NCI-H460 (cell line): ENCODE measurements at places on chromosomes 12 and 14.

DNA sequence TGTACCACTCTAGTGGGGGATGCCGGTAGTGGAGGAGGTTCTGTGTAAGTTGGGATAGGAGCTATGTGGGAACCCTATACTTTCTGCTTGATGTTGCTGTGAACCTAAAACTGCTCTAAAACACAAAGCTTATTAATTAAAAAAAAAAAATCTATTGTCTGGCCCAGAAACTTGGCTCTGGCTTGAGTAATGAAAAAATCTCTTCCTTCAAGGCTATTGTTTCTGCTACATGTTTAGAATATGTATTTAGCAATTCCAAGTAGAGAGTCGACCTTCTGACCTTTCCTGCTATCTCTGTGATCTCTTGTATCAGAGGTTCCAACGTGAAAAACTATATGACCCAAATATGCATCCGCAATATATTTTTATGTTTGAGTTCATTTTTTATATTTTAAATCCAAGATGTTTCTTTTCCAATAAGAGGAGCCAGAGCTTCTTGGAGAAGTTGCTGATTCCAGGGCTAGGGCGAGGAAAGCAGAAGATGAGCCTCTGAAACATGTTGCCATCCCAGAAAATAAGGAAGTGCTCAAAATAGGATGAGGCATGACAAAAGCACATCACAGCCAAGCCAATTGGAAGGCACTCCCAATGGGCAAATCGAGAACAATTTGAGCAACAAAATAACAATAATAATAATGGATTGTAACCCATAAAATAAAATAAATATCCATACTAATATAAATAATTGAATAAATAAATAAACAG is 184.6 kb upstream of the TMEM260 start:
- no peak for DNase-seq

DNA sequence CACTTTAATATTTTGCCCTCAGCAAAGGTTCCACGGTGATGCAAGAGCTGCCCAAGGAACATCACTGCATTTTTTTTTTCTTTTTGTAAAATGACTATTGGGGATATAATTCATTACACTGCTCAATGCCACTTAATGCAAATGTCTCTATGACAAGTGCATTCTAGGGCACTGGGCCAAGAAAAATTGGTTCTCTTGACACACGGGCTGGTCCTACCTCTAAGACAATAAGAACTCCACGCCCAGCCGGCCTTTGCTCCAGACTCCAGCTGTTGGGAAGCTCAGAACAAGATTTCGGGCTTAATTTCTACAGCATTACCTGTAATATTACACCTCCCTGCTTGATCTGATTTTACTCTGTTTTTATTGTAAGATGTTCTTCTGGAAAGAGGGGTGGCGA is 48.8 kb upstream of the VRK1 start:
- DNase-seq: no peak

GRCh38 chr12:497501-498160 is 37.9 kb downstream of the B4GALNT3 start:
- no peak for DNase-seq

DNA sequence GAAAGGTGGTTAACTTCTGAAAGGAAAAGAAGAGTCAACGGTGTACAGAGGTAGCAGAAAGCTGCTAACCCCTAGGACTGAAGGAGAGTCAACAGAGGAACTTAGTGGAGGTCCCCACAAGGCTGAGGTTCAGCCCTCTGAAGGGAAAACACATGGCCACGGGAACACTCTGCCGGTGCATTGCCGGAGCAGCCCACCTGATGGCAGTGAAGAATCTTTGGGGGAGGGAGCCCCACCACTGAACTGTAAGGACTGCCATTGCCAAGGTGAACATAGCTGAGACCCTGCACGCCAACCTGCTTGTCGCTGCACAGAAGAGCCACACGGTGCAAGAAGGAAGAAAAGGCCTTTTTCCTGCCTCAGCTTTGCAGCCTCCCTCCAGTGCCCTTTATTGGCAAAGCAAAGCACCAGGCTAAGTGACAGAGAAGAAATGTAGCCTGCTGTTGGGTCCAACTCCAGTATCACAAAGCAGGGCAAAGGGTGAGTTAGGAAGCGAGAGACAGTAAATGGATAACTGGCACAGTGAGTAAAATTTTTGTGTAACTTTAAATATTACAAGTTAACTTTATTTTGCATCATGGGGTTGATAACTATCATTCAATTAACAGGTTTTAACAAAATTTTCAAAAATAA is 76.9 kb downstream of the LIN52 start:
- no peak for DNase-seq
